ENCODE measurements at places on chromosomes 7 and 10.

GRCh38 chr10:63703113-63703670 lies 182.0 kb downstream of the REEP3 start:
- no peak for DNase-seq

DNA sequence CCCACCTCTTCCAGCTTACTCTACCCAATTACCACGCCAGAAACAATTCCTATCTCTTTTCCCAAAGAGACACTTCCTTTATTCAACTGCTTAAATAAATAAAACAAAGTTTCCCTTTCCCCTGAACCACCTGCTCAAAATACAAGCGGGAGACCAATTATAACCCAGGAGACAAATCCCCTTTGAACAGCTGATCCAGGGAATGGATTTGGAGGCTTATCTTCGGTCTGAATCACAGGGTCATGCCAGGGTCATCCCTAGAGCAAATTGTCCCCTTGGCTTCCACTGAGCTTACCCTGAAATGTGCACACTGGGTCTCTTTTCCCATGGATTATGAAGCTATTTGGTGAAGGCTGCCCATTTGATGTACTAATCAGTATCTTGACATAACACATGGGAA lies 99.9 kb upstream of the JAZF1 start:
- no peak for DNase-seq

DNA sequence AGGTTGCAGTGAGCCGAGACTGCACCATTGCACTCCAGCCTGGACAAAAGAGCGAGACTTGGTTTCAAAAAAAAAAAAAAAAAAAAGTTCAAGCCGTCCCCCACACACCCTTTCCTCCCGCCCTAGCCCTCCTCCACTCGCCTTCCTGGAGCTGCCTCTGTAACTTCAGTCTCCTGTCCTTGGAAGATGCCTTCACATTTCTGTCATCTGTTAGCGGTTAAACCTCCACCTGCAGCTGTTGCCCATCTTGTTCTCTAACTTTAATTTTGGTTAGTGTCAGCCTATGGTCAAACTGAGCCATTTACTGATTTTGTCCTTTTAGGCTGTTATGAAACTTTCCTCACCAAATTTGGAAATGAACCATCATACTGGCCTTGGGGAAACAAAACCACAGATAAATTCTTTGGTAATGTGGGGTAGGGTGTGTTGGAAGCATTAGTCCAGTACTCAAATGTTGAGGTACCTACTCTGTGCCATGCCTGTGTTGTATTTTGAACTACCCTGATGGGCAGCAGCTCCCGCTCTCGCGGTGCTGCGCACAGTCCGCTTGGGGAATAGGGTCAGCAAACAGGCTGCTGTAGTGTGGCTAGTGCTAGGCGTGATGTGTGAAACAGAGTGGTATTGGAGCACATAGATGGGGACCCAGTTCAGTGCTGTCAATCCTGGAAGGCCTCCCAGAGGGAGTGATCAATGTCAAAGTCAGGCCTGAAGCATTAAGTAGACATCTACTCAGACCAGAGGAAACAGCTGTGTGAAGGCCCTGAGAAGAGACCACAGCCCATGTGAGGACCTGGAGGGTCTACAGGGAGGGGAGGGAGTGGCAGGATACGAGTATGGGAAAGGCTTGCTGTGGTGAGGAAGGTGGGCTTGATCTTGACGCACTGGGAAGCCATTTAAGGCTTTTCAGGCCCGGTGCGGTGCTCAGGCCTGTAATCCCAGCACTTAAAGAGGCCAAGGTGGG lies 26.9 kb downstream of the SFXN4 start:
- DNase-seq, result no peak

DNA sequence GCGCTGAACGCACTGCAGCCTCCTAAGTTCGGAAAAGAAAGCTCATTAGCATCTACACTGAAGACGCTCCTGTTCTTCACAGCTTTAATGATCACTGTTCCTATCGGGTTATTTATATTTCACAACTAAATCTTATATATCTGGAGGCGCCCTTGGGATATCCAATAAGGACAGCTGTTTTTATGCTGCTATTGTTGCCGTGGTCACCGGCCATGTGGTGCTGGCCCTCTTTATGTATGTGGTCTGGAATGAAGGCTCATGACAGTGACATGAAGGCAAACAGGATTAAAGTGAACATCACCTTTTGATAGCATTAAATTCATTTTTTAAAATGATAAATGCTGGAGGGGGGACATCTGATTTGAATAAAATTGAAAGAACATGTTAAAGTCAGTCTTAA lies 8.8 kb downstream of the BLVRA start:
- no peak for DNase-seq

- DNase-seq, result peak; percentile 33
Measured at GRCh38 chr7:106793015-106793975, 71.8 kb upstream of the PIK3CG start.

DNA sequence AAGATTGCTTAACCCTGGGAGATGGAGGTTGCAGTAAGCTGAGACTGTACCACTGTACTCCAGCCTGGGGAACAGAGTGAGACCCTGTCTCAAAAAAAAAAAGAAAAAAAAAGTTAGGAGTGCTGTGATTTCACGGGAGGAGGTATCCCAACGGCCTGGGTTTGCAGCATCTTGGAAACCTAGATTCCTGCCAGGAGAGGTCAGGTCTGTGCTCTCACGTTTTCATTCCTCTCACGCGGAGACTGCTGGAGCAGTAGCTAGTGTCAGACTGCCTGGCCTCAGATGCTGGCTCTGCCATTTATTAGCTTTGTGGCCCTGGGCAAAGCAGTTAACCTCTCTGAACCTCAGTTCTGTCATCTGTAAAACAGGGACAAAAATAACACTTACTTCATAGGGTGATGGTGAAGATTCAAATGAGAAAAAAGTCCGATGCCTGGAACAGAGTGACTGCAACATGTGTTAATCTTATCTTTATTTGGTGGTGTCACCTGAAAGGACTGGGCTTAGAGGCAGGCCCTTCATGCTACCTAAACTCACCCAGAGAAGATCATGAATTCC lies 94.9 kb downstream of the GAD2 start:
- no peak for DNase-seq

Data from T-helper 9 cell (primary cell).